ENCODE measurements at places on chromosomes 16 and 17.

GRCh38 chr17:72430611-72431432 is 310.0 kb downstream of the SOX9 start:
- no peak for DNase-seq

GRCh38 chr16:386641-387156 is 4.9 kb upstream of the PGAP6 start:
- no peak for DNase-seq

GRCh38 chr17:10161386-10161785 is 37.0 kb downstream of the GAS7 start:
- no peak for DNase-seq

GRCh38 chr17:5785867-5786509 is 201.7 kb upstream of the NLRP1 start:
- peak; percentile 22 for DNase-seq

DNA sequence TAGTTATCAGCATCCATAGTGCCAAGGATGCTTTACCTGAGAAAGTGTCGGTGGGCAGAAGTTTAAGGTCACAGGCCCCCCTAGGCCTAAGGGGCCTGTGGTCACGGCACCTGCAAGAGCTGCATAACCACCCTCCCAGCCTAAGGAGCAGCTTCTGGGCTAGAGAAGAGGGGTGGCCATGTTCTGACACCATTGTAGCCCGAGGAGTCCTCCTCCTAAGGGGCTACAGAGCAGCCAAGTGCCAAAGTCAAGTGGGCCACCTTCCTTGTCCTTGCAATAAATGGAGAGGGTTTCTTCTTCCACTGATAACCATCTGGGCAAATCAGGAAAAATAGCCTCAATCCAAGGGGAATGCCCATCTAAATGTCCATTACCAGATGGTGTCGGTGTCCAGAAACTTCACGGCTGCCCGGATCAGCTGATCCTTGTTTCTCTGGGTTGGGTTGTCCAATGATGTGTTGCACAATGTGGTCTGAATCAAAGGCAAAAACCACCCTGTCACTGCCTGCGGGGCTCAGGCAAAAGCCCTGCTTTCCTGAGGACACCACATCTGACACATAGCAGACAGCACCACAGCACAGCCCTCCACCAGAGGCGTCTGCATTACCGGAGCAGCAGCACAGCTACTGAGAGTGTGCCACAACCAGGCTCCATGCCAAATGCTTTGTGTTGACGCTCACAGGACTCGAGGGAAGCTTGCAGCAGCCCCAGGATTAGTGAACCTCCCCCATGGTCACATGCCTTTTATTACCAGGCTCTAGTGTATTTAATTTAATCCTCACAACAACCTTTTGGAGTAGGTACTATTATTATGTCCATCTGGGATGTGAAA is 12.8 kb downstream of the ATPAF2 start:
- peak; percentile 87 for DNase-seq

DNA sequence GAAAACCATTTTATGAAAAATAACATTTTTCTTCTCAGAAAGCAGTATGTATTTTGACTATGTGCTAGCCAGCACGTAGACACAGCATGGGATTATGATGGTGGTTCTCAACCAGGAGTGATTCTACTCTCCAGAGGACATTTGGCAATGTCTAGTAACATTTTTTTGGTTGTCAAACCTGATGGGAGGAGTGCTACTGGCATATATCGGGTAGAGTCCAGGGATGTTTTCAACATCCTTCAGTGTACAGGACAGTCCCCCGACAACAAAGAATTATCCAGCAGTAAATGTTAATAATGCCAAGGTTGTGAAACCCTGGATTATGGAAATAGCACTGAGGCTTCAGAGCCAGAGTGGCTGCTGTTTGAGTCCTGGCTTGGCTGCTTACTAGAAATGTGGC is 27.7 kb downstream of the AP2B1 start:
- DNase-seq: no peak

DNA sequence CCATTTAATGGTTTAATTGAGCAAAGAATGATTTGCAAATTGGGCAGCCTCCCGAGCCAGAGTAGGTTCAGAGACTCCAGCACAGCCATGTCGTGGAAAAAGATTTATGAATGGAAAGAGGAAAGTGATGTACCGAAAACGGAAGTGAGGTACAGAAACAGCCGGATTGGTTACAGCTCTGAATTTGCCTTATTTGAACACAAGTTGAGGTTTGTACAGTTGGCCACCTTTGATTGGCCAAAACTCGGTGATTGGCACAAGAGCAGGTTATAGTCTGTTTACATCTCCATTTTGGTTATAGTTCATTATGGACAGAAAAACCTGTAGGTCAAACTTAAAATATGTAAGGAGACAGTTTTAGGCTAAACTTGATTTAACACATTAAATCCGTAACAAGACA is 44.5 kb downstream of the TENT4B start:
- no peak for DNase-seq

DNA sequence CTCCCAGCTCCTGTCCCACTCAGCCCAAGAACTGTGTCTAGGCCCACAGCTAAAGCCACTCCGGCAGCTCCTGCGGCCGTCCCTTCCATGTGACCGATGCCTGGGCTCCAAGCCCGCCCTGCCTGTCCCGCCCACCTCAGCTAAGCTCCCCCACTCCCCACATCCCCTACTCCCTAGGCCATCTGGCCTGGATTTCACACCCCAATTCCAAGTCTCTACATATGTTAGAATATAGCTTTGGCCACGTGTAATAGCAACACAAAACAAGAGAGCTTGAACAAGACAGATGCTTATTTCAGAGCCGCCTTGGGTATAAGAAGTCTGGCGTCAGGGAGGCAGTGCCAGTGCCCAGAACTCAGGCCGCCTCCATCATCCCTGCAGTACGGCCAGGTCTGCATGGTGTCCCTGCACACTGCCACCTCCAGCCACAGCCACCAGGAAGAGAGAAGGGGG is 30.0 kb upstream of the USP22 start:
- no peak for DNase-seq

DNA sequence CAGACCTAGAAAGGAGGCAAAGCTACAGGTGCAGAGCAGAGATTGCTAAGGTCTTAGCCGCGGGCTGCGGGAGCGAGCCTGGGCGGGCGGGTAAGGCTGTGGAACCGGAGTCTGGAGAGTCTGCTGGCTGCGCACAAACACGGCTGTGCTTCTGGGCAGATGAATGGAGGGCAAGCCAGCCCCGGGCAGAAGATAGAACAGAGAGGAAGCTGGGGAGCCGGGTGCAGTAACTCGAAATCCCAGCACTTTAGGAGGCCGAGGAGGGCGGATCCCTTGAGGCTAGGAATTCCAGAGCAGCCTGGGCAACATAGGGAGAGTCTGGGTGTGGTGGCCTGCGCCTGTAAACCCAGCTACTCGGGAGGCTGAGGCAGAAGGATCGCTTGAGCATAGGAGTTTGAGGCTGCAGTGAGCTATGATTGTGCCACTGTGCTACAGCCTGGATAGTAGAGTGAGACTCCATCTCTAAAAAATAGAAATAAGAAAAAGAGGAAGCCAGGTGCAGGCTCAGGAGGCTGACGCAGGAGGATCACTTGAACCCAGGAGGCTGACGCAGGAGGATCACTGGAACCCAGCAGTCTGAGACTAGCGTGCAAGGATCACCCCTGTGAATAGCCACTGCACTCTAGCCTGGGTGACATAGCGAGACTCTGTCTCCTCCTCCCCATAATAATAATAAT is 56.3 kb downstream of the PITPNC1 start:
- DNase-seq: no peak

- DNase-seq: no peak
Observed at GRCh38 chr17:79286440-79286839, 211.8 kb downstream of the ENGASE start.

DNA sequence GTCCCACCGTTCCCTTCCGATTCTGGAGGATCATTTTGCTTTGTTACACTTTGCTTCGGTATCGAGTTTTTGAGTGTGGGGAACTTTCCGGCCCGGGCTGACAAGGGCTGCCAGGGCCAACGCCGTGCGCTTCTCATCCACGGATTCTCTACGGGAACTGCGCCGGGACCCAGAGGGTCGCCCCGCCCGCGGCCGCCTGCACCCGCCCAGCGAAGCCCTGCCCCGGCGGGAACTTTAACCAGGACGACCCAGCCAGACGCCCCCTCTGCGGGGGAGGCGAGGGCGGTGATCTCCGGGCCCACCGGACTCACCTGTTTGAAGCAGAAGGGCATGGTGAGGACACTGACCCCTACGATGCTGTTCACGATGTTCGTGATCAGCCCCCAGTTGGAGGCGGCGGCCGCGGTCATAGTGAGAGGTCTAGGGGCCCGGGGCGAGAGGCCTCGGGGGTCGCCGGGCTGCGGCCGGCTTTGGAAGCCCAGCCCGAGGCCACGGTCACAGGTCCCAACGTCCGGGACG is 536 bp downstream of the SLC38A10 start:
- peak; percentile 72 for DNase-seq

DNA sequence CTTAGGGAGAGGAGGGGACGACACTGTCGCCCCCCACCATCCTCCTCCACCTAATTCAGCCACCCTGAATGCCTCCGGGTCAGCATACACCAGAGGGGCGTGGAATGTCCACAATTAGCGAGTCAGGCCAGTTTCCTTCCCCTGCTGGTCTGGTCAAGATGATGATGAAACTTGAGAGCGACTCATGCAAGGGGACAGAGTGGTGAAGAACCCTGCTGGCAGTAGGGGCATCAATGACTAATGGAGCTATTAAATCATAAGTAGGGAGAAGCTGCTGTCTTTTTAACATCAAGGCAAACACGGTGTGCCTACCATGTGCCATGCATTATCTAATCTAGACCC is 7.2 kb downstream of the SPACA3 start:
- peak; percentile 69 for DNase-seq

GRCh38 chr17:69223809-69224208 is 4.8 kb downstream of the ABCA10 start:
- peak; percentile 13 for DNase-seq

GRCh38 chr17:72812823-72813222 is 279.7 kb downstream of the SLC39A11 start:
- no peak for DNase-seq

DNA sequence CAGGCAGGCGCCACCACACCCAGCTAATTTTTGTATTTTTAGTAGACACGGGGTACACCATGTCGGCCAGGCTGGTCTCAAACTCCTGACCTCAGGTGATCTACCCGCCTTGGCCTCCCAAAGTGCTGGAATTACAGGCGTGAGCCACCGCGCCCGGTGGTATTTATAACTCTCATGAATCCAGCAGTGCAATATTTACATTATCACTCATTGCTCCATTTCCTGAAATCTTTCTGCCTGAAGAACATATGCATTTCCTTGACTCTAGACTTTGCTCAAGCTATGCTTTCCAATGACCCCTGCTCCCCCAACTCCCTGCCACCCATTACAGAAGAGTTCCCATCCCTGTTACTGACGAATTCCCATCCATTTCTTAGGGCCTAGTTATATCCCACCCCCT is 19.7 kb upstream of the NDUFAB1 start:
- no peak for DNase-seq

- no peak for DNase-seq
Observed at GRCh38 chr17:40315206-40315605, 6.2 kb downstream of the RARA start.

DNA sequence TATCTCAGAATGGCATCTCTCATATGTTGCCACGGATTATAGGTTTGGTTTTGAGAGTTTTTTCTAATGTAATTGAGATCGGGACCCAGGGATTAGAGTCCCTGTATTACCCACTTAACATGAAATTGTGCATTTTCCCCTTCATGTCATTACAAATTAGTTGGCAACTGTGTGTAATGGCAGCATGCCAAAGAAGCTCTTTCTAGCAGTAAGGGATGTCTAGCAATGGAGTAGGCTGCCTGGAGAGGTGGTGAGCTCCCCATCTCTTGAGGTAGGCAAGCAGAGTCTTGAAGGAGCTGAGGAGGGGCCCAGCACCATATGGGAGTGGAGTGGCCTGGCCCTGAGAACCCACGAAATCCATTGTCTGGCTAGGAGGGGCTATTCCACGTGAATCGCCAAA is 10.0 kb upstream of the KATNB1 start:
- no peak for DNase-seq

DNA sequence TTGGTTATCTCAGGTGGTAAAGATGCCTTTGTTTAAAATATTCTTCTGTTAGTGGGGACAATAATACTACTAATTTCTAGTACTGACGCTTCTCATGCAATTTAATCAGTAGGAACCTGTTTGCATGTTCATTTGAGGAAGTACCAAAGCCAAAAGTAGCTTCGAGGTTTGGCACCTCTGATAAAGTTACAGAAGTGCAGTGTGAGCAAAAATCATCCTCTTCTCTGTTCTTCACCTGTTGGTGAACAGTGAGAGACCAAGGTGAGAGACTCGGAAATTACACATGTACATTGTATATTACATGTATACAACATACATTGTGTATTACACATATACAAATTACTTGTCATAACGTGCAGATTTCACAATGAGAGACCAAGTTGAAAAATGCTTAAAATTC is 404.6 kb downstream of the MAF start:
- no peak for DNase-seq

DNA sequence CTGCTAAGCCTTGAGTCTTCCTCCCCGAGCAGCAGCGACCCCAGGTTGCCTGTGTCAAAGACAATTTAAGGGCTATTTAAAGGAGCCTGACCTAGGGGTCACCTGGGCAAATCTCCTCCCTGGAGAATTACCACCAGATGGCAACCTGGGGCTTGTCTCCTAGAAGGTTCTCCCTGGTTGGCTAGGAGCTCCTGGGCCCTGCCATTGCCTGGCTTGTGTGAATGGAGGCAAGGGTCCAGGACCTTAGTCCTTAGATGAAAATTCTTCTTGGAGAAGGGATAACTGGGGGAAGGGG is 51.3 kb upstream of the TAC4 start:
- DNase-seq: no peak

GRCh38 chr16:11401161-11402050 is 56.1 kb downstream of the RMI2 start:
- no peak for DNase-seq

GRCh38 chr17:45775576-45776011 is 8.5 kb upstream of the CRHR1 start:
- no peak for DNase-seq

DNA sequence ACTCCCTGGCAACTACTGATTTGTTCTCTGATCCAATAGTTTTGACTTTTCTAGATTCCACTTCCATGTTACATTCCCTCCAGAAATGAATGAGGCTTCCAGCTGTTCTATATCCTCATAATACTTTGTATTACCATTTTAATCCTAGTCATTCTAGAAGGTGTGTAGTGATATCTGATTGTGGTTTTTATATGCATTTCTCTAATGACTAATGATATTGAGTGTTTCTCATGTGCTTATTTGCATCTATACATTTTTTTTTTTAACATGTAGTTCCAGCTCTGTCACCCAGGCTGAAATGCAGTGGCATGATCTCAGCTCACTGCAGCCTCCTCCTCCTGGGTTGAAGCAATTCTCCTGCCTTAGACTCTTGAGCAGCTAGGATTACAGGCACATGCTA is 7.3 kb downstream of the ADGRG5 start:
- no peak for DNase-seq

- no peak for DNase-seq
Observed at GRCh38 chr16:78473031-78473699, 373.7 kb downstream of the WWOX start.

DNA sequence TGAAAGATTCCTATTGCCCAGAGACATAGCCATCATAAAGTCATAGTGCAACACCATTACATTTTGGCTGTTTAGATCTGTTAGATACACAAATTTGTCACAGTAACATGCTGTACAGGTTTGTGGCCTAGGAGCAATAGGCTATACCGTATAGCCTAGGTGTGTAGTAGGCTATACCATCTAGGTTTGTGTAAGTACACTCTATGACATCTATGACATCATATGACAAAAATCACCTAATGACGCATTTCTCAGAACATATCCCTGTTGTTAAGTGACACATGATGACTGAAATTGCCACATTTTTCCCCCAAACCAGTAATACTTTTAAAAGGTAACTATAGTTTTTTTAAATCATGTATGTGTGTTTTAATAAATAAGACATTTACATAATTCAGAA is 43.3 kb downstream of the NLK start:
- no peak for DNase-seq

GRCh38 chr16:79089735-79090284 is 510.7 kb downstream of the MAF start:
- no peak for DNase-seq
